Stomach (tissue), 19 donors: ENCODE measurements at places on chromosomes 7 and 10. TPM values are rescaled to one million over a fixed set of nuclear protein-coding genes. Genes with fewer than 3 reads are reported as not detected.

LRMDA gene
- total RNA-seq: not detected

ENTPD1 gene
- total RNA-seq: 13.3 TPM

FOXI2 gene
- not detected for total RNA-seq

RPEL1 gene
- not detected for total RNA-seq

HGF gene
- total RNA-seq: 7.4 TPM

C10orf67 gene
- total RNA-seq: 0.18 TPM

ADIRF gene
- total RNA-seq: 75.9 TPM

WNT2 gene
- total RNA-seq: not detected

BLNK gene
- total RNA-seq: 13.8 TPM

GNAI1 gene
- 36.6 TPM for total RNA-seq

GRCh38 chr10:8975535-8975934, 921.0 kb downstream of the GATA3 start:
- H3K36me3 ChIP-seq: no peaks in the 10 kb centered on the region
- DNase-seq: no peak

DNA sequence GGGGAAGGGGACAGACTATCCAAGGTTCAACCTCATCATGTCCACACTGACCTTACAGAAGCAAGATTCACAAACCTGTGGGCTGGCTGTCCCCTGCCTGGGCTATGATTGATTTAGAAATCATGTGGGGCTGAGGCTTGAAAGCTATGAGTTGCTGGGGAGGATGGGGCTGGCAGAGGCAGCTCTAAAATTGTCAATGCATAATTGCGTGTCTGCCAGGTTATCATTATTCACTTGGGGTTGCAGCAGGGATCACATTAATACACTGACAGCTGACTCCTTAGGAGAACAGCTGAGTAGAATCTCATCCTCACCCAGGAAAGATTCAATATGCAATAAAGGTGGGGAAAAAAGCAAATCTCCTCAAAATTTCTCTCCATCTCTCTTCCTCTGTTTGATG, 866.3 kb downstream of the CCSER2 start:
- DNase-seq: no peak
- H3K4me3 ChIP-seq: no peak overlapping the region
- no peak overlapping the region for H3K27ac ChIP-seq
- H3K4me1 ChIP-seq: no peaks in the 10 kb centered on the region

GRCh38 chr7:106947244-106947728, 82.2 kb downstream of the PIK3CG start:
- peak; percentile 36 for DNase-seq
- H3K4me1 ChIP-seq: peaks cover 19% of the 10 kb centered on the region
- H3K27ac ChIP-seq: no peak overlapping the region

DNA sequence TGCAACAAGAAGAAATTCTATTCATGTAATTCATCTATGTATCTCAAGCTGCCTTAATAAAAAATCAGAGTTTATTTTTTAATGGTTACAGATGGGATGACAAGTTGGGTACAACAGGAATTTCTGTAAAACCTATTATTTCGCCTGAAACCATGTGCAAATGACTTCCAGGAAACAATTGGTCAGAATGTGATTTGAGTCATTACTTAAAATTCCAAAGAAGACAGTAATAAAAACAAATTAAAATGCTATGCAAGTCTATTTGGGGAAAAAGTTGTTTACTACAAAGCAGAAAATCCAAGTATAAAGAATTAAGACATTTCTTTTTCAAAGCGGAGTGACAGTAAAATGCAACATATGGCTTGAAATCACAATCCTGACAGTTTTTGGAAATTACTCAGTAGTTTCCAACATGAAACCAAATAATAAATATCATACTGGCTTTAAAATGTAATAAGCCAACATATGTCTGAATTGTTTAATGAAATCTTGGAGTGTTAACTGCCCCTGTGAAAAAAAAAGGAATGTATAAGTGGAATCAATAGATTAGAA, 41.5 kb upstream of the SEMA3C start:
- DNase-seq: no peak
- no peak overlapping the region for H3K4me3 ChIP-seq
- no peaks in the 10 kb centered on the region for H3K4me1 ChIP-seq
- H3K27me3 ChIP-seq: no peaks in the 10 kb centered on the region

GRCh38 chr10:119768455-119769094, 42.7 kb downstream of the INPP5F start:
- H3K36me3 ChIP-seq: no peaks in the 10 kb centered on the region
- H3K4me1 ChIP-seq: peaks cover 26% of the 10 kb centered on the region
- DNase-seq: no peak
- no peak overlapping the region for H3K27ac ChIP-seq

- no peaks in the 10 kb centered on the region for H3K36me3 ChIP-seq
- no peak overlapping the region for H3K27ac ChIP-seq
- no peaks in the 10 kb centered on the region for H3K27me3 ChIP-seq
- DNase-seq: no peak
- no peak overlapping the region for H3K4me3 ChIP-seq
Measured at GRCh38 chr7:140982508-140982907, 32.2 kb downstream of the MRPS33 start.

DNA sequence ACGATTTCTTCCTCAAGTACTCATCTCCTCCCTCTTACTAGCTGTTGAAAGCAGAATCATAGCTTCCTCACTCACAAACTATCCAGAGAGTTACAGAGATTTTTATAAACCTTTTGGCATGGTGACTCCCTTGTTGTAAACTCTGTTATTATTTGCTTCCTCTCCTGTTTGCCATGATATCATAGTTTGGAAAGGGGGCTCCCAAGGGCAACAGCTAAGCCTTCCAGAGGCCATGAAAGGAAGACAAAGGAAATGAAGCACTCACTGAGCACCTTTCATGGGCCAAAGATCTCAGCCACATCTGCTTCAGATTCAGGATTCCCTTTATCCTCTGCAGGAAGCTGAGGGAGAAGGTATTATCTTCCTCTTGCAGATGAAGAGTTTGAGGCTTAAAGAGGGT, 484.6 kb downstream of the PLXNA4 start:
- no peaks in the 10 kb centered on the region for H3K36me3 ChIP-seq
- no peaks in the 10 kb centered on the region for H3K27me3 ChIP-seq
- no peak overlapping the region for H3K27ac ChIP-seq
- DNase-seq: no peak
- no peak overlapping the region for H3K4me3 ChIP-seq

GRCh38 chr7:89809291-89809690, 345.0 kb upstream of the STEAP1 start:
- no peaks in the 10 kb centered on the region for H3K4me1 ChIP-seq
- no peak overlapping the region for H3K27ac ChIP-seq
- no peaks in the 10 kb centered on the region for H3K27me3 ChIP-seq
- no peaks in the 10 kb centered on the region for H3K36me3 ChIP-seq
- DNase-seq: no peak

GRCh38 chr10:101091546-101092290, 29.9 kb downstream of the KAZALD1 start:
- DNase-seq: no peak
- H3K4me1 ChIP-seq: peaks cover 5% of the 10 kb centered on the region
- no peak overlapping the region for H3K27ac ChIP-seq
- no peak overlapping the region for H3K4me3 ChIP-seq
- no peaks in the 10 kb centered on the region for H3K36me3 ChIP-seq
- H3K27me3 ChIP-seq: peaks cover 98% of the 10 kb centered on the region

DNA sequence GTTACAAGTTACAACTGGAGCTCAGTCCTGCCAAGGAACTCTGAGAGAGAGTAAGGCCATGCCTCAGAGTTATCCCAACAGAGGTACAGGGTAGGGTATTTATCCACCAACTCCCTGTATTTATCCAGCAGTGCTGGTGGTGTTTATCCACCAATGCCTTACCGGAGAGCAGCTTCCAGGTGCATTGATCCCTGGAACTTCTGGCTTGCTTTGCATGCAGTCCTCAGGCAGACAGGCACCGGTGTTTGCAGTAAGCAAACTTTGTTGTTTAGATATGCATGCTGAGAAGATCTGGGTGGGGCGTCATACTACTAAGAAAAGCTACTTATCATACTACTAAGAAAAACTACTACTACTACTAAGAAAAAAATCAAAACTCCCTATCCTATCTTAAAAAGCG, 92.4 kb downstream of the CYP26A1 start:
- no peaks in the 10 kb centered on the region for H3K36me3 ChIP-seq
- DNase-seq: no peak
- no peaks in the 10 kb centered on the region for H3K4me1 ChIP-seq

DNA sequence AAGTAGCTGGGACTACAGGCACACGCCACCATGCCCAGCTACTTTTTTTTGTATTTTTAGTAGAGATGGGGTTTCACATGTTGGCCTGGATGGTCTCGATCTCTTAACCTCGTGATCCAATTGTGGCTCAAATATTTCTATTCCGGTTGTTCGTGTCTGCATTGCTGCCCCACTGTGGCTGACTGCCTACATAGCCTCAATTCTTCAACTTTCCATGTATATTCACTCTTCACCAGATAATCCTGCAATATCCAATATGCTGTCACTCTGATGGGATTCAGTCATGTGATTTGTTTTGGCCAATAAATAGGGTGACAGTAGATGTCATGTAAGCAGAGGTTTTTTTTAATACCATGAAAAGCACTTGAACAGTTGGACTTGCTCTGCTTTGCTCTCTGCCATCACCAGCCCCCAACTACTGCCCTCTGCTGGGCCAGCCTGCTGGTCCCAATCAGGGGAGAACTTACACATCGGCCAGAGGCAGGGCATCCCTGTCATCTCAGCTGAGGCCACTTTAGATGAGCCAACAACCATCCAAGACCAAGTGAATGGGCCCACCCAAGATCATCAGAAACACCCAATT, 56.7 kb downstream of the NSUN6 start:
- H3K36me3 ChIP-seq: peaks cover 13% of the 10 kb centered on the region
- no peaks in the 10 kb centered on the region for H3K27me3 ChIP-seq
- no peaks in the 10 kb centered on the region for H3K4me1 ChIP-seq
- no peak overlapping the region for H3K4me3 ChIP-seq

DNA sequence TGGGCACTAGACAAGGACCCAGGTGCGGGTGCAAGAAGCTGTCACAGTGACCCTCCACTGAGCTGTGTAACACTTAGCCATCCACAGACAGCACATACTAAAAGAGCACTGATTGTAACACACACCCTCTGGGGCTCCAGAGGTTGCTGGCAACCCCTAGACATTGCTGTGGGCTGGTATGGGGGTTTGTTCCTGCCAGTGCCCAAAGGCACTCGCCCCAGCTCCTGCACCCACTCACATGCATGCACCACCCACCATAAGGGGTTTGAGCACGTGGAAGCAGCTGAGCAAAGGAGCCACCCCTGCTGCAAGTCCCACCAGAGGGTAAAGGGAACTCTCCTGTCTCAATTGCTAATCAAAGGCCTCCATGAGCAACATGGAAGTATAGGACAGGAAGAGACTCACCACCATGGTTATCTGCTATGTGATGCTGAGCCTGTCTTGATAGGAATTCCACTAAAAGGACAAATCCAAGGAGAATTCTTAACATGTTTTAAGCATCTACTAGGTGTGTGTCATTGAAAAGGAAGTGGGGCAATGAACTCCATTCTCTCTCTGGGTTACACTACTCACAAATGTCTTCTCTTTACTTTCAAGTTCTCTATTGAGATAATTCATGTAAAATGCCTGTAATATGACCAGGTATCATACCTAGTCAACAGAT, 103.1 kb downstream of the GFRA1 start:
- DNase-seq: no peak
- H3K27me3 ChIP-seq: no peaks in the 10 kb centered on the region
- H3K4me3 ChIP-seq: no peak overlapping the region
- H3K27ac ChIP-seq: no peak overlapping the region
- no peaks in the 10 kb centered on the region for H3K36me3 ChIP-seq
- no peaks in the 10 kb centered on the region for H3K4me1 ChIP-seq

- no peak overlapping the region for H3K4me3 ChIP-seq
- H3K27ac ChIP-seq: no peak overlapping the region
- no peaks in the 10 kb centered on the region for H3K36me3 ChIP-seq
- no peaks in the 10 kb centered on the region for H3K27me3 ChIP-seq
Measured at GRCh38 chr10:35907548-35907947, 265.5 kb upstream of the FZD8 start.

DNA sequence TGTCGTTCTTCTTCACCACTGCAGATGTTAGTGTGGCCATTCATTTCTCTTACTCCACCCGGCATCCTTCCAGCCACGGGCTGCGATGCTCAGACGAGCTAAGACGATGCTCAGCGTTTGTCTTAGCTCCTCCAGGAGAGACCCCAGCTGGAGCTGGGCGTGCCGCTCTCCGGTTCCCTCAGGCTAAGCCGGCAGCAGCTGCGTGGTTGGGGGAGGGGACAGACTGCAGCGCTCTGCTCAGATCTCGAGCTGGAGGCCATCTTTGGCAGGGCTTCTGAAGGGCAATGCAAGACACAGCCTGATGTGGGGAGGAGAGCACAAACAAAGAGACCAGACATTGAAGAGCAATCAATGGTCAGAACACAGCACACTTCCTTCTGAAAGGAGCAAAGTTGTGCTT, 4.8 kb downstream of the INA start:
- no peak for DNase-seq
- peaks cover 18% of the 10 kb centered on the region for H3K27me3 ChIP-seq
- no peak overlapping the region for H3K4me3 ChIP-seq
- peaks cover 18% of the 10 kb centered on the region for H3K4me1 ChIP-seq

DNA sequence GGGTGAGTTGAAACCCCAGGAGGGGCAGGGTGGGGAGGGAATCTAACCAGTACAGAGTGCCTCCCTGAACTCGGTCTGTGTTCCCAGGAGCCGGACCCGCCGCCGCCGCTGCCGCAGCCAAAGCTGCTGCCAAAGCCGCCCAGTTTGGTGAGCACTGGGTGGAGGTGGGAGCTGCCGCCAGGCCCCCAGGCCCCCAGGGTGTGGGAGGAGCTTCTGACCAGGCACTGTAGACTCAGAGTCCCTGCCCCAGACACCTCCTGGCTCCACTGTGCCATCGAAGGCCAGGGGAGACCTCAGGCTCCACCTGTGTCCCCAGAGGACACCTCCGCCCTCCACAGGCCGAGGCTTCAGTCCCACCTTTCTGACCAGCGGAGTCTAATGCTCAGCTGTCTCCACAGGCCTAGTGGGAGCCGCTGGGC, 20.4 kb upstream of the LIMK1 start:
- H3K4me1 ChIP-seq: peaks cover 52% of the 10 kb centered on the region
- no peak for DNase-seq
- peaks cover 64% of the 10 kb centered on the region for H3K36me3 ChIP-seq
- H3K27ac ChIP-seq: peak overlapping the region; percentile 95
- H3K4me3 ChIP-seq: no peak overlapping the region
- H3K27me3 ChIP-seq: no peaks in the 10 kb centered on the region

DNA sequence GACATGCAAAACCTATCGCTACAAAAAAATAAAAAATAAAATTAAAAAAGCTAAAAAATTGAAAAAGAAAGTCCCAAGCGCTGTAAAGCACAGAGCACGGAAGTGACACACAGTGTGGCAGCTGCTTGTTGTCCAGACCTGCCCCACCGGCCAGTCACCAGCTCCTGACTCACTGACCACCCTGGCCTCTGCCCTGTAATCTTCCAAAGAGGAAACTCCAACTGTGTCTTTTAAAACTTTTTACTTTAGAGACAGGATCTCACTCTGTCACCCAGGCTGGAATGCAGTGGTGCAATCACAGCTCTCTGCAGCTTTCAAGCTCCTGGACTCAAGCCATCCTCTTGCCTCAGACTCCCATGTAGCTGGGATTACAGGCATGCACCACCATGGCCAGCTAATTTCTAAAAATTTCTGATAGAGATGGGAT, 23.6 kb downstream of the GNA12 start:
- peak overlapping the region; percentile 74 for H3K27ac ChIP-seq
- no peaks in the 10 kb centered on the region for H3K36me3 ChIP-seq
- DNase-seq: peak; percentile 52
- no peaks in the 10 kb centered on the region for H3K27me3 ChIP-seq
- peaks cover 31% of the 10 kb centered on the region for H3K4me1 ChIP-seq

- H3K4me1 ChIP-seq: peaks cover 19% of the 10 kb centered on the region
- H3K27me3 ChIP-seq: peaks cover 28% of the 10 kb centered on the region
- H3K36me3 ChIP-seq: no peaks in the 10 kb centered on the region
- DNase-seq: peak; percentile 92
- H3K27ac ChIP-seq: peak overlapping the region; percentile 25
Measured at GRCh38 chr7:44145969-44146911, 5.1 kb upstream of the MYL7 start.
